ENCODE measurements at places on chromosomes 11 and 22.

- no peak for DNase-seq
Measured at GRCh38 chr22:39634530-39635405, 64.2 kb downstream of the CACNA1I start.

DNA sequence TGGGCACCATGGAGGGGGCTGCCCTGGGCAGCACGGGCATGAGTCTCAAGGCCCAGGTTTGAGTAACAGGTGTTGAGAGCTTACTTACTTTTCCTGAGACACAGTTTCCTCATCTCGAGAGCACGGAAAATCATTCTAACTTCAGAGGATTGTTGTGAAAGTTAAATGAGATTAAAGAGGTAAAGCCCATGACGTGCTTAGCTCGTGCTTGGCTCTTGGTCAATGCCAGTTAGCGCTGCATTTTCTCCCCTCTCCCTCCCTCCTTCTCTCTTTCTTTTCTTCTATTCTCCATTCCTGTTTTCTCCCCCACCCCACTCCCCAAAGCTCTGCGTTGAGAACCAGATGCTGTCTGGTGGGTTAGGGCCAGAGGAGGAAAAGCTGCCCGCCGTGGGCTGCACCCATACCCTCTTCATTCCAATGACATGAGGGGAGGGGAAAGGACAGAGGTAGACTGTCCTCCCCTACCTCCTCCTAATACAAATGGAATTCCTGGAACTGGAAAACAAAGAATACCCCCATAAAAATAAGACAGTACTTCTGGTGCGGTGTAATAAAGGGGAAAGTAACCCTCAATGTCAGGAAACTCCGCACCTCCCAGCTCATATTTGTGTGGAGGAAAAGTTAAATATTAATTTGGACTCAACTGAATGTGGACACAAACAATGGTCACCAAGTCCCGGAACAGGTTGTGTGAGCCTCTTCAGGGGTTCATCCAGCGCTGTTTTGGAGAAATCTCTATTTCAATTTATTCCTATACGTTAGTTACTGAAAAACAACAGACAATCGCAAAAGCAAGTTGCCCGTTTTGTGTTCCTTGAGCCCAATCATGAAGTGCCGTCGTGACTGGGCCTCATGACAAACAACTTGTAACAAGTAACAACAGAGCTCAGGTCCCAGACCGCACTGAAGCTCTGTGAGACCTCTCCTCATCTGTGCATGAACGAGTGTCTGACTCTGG, 54.8 kb upstream of the B3GAT1 start:
- DNase-seq = no peak

- DNase-seq = no peak
Measured at GRCh38 chr11:16117989-16118756, 238.2 kb downstream of the SOX6 start.

- DNase-seq = no peak
Measured at GRCh38 chr11:72300268-72300667, 56.3 kb upstream of the PHOX2A start.

- DNase-seq = no peak
Measured at GRCh38 chr11:75554258-75555022, 7.6 kb upstream of the SERPINH1 start.

Measured in stimulated activated CD4-positive, alpha-beta T cell treated with anti-CD3 and anti-CD28 coated beads, Interleukin-1b, Interleukin-23, amount 100 ng/mL, for 4 hours (primary cell).